ENCODE measurements at places on chromosomes 13 and 19.

DNA sequence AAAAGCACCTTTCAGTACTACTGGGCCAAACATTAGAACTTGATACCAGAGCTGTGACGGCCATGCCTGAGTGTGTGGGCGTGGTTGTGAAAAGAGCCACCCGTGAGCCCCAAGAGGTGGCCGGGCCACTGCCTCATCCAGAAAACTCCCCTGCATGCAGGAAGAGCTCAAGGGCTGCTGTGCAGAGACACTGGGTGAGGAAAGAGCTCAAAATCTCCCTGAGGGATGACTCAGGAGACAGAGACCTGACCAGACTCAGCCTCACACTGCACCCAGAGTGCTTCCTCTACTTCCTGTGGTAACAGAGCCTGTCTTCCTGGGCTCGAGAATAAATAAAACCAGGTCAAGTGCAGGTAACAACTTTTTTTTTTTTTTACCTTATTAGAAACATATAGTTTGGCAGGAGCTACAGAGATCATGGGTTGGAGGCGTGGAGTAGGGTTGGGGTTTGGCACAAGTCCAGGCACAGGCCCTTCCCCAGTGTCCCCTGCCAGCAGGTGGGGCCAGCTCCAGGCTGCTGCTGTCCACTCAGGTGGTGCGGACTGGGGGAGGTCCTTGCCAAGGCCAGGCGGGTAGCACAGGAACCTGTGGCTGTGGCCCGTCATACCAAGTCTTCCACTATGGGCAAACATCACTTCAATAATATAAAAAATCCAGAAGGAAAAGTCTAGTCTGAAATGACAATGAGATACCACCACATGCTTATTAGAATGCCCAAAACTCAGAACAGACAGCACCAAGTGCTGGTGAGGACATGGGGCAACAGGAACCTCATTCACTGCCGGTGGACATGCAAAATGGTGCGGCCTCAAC, 25.5 kb downstream of the ELL start:
- DNase-seq: no peak

- no peak for DNase-seq
These were observed 638 bp downstream of the USPL1 start for GRCh38 chr13:30618186-30618929.

DNA sequence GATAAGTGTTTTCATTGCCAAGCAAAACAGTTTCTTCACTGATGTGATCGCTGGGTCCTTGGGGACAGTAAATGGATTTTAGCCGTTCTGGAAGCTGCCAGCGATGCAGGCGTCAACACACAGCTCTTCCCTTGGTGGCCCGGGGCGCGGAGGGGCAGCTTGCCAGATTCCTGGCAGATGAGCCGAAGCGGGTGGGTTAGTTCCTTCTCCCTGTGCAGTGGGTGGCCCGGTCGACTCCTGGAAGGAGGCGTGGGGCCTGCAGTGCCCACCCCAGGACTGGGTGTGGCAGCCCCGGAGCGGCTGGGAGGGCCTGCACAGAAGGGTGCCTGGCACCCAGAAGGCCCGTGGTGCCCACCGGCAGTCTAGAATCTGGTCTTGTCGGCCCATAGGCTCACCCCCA, 69.0 kb downstream of the KDM4B start:
- DNase-seq: no peak

- no peak for DNase-seq
These were observed 782.4 kb upstream of the GPC6 start for GRCh38 chr13:92444244-92444643.

- DNase-seq: no peak
These were observed 2.8 kb downstream of the ZNF536 start for GRCh38 chr19:30374865-30375552.

DNA sequence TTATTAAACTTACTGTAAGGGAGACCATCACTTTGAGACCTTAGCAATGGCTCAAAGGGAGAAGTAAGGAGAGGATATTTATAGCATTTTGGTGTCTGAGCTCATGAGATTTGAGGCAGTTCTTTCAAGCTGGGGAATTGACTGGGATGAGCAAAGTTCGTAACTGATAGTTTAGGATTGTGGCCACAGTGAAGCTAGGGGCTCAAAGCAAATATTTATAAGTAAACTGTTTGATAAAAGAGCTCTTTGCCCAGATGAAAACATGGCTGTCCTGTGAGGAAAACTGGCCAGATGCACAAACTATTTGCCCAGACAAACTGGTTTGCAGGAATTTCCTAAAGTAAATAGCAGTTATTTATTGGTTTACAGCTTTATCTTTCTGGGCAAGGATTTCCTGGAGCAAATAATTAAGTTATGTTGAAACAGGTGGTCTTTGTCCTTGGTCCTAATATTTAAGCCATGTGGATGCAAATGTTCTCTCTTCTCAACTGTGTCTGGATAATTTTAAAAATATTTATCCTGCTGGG, 59.7 kb upstream of the TMTC4 start:
- DNase-seq: no peak

DNA sequence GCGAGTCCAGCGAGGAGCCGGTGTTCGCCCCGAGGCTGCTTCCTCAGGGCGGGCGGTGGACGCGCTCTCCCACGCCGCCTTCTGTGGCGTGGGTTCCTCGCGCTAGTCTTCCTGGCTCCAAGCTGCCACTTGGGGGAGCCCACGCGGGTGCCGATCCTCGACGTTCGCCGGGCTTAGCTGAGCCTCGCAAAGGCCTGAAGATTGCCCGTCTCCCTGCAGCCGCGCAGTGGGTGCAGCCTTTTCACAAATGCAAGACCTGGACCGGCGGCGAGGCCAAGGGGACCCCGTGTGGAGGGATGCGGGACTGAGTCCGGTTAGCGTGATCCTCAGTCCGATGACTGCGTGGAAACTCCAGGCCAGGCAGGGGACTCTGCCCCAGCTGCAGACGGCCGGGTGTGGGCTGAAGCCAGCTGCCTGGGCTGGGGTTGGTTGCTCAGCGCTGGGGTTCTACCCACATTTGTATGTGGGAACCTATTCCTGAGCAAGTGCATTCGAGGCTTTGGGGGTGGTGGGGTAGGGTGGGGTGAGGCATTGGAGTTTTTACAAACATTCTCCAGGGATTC, 16.6 kb upstream of the LRP3 start:
- no peak for DNase-seq

DNA sequence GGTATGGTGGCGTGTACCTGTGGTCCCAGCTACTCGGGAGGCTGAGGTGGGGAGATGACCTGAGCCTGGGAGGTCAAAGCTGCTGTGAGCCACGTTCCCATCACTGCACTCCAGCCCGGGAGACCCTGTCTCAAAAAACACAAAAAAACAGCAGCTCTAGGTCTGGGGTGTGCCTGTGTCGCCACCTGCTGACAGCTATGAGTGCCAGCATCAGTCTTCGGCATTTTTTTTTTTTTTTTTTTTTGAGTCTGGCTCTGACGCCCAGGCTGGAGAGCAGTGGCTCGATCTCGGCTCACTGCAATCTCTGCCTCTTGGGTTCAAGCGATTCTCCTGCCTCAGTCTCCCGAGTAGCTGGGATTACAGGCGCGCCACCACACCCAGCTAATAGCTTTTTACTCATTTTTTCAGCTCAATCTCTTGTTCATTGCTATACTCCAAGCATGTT, 10.1 kb downstream of the AP2S1 start:
- DNase-seq: peak; percentile 23

- no peak for DNase-seq
These were observed 20.8 kb downstream of the LAIR2 start for GRCh38 chr19:54523403-54523802.

DNA sequence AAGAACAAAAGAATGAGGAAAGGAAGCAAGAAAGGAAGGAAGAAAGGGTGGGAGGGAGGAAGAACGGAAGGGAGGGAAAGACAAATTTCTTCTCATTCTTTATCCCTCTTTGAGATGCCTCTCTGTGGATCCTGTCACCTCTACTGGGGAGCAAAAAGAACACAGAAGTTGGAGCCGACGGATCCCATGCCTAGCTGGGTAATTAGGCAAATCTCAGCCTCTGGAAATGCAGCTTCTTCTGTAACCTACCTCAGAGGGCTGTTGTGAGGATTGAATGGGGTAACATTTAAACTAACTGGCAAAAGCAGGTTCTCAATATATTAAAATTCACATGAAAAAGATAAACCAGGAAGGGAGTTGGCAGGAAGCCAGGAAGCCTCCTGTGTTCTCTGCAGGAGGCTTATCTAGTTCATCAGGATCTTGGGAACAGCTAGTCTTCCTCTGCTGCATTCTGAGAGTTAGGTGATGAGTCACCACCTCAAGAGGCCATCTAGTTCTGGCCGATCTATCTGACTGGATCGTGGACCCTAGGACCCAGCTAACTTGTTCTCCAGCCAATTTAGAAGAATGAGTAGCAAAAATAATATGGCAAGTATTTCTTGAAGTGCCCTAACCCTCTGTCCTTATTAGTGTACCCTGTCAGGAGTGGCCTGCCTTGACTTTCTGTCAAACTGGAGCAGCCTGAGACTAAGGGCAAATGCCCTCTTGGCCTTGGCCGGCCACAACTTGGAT, 15.2 kb upstream of the CPB2 start:
- DNase-seq: peak; percentile 12

DNA sequence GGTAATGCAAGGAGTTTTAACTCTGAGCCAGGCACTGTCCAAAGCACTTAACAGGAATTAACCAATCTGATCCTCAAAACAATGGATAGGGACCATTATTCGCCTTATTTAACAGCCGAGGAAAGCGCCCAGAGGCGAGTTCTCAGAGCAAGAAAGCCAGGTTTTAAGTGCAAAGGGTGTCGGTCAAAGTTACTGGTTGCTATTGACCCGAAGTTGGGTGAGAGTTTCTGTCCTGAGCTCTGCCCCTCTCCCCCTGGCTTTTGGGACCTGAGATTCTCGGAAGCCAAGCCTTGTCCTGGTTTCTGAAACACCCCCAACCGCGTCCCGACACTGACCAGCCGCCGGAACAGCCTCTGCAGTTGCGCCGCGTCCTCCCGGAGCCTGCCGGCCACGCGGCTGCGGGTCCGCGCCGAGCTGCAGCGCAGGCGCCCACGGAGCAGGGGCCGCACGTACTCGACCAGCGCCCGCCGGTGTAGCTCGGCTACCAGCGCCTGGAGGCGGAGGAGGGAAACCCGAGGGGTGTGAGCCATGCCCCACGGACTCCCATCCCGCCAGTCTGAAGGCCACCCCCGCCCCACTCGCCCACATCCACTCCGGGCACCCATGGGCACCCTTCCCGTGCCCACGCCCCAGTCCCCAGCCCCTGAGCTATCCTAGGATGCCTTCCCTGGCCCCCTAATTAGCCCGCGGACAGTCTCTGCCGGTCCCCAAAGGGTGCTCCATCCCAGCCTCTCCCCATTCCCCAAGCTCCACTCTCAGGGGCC, 27.8 kb downstream of the EXOC3L2 start:
- no peak for DNase-seq

DNA sequence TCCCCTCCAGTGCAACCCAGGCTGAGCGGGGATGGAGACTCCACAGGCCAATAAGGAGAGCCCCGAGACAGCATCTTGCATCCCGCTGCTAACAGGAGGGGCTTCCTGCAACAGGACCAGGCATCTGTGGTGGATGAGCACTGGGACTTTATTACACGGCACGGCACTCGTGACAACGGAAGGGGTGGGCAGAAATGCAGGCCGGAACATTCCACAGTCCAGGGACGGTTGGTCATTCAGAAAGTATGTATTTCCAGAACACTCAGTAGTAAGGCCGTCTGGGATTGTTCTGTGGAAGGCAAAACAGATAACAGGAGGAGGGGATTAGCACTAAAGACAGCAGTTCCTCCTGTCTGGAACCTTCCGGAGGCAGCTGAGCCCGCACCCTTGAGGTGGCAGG, 3.3 kb upstream of the TM6SF2 start:
- peak; percentile 33 for DNase-seq

DNA sequence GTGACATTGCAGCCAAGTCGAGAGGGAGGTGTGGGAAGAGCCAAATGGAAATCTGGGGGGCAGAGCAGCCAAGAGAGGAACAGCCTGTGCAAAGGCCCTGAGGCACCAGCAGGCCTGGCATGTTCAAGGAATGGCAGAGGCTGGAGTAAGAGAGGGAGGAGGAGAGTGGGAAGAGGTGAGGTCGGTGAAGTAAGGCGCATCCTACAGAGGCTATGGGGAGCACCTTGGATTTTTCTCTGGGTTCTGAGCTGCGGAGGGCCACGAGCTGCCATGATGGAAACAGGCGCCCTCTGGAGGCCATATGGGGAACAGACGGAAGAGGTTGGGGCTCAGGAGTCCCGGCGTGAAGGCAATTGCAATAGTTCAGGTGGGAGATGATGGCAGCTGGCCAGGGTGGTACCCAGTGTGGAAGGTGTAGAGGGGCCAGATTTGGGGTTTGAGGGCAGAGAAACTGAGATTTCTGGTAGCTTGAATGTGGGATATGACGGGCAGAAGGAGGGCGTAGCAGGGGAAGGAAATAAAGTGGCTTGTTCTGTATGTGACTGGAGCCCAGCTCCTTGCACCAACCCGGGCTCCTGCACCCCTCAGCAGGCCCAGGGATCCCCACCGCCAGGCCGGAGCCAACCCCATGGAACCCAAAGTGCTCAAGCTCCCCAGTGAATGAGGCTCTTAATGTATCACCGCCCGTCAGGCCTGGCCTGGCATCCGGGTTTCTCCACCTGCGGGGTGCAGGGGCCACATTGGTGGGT, 20.5 kb upstream of the STRN4 start:
- DNase-seq: no peak

GRCh38 chr13:106311004-106311403, 224.5 kb downstream of the EFNB2 start:
- no peak for DNase-seq

GRCh38 chr13:51556740-51557139, 27.5 kb upstream of the WDFY2 start:
- DNase-seq: no peak

GRCh38 chr19:11138601-11139300, 16.8 kb downstream of the SPC24 start:
- DNase-seq: peak; percentile 36

DNA sequence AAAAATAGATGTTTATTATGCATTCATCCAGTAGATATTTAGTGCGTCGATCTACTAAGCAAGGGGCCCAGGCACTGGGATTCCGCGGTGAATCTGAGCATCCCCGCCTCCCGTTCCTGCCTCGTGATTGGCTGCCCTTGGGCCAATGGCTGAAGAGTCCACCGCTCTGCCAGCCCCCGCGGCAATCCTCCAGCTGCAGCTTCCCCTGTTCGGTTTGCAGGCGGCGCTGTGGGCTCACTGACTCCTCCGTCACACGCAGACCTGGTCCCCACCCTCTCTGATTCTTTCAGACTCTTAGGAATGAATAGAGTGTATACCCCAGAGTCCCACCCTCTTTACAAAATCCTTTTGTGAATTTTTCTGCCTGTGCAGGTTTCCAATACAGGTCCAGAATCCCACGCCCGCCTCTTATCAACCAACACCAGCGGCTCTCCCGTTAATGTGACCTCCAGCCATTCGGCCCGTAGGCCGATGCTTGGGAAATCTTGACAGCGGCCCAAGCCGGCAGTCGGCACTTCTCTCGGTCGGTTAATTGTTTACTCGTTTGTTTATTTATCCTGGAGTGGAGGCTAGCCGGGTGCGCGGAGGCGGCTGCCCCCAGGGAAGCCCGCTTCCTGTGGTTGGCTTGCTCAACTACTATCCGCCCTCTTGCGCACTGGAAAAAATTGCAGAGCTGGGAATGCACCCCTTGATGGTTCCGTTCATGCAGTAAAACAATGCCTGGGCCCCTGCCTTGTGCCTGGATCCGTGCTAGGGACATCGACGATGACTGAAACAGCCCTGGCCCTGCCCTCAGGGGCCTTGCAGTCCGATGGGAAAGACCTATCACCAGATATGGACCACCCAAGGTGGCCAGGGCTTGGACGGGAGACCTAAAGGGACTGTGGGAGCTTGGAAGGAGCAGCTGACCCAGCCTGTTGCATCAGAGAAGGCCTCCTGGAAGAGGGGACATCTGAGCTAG, 4.5 kb upstream of the ARHGAP35 start:
- DNase-seq: peak; percentile 66

Data from AG04449 (cell line).